Osteoblast (primary cell): ENCODE measurements at places on chromosomes 12 and 14. TPM values are rescaled to one million over a fixed set of nuclear protein-coding genes. Genes with fewer than 3 reads are reported as not detected.

DNA sequence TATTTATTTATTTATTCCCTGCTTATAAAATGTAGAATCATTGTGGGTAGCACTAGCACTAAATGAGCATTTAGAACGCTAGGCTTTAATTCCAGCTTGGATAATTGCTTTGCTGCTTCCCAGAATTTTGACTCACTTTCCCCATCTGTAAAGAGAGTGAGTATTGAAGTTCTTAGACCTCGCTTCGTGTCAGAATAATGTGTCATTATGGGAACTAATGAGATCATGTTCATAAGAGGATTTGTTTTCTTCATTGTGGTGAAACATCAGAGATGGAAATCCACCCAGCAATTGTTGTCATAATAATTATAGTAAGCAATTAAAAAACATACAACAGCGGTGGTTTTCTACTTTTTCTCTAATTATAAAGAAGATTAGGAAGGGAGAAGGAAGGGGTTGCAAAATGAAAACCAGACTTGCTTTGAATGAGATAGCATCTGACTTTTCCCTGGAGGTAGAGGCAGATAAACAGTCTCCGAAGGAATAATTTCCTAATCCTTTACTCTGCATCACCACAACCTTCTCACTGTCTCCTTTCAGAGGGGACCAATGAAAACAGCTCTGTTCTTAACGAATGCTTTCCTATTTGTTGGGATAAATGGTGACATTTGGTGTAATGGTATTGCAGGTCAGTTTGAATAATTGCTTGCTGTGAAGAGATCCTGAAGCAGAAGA is 86.8 kb upstream of the ARHGAP5 start:
- DNase-seq: peak; percentile 22

GRCh38 chr14:63478010-63478409 is 65.2 kb downstream of the PPP2R5E start:
- no peak for DNase-seq

DNA sequence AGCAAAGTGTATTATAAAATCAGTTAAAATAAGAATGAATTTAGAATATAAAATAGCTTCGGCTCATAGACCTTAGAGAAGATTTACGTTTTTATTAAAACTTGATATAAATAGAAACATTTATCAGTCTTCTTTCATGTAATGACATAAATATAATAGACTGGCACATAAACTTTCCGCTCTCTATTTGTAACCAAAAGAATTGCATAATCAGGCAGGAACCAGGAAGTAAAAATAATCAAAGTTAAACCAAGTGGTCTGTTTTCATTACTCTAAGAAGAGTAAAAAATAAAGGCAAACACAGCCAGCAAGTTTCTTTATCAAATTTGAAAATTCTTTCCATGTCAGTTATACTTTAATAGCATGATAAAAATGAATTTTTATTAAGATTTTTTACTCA is 46.3 kb upstream of the ATP2A2 start:
- DNase-seq: peak; percentile 14

DNA sequence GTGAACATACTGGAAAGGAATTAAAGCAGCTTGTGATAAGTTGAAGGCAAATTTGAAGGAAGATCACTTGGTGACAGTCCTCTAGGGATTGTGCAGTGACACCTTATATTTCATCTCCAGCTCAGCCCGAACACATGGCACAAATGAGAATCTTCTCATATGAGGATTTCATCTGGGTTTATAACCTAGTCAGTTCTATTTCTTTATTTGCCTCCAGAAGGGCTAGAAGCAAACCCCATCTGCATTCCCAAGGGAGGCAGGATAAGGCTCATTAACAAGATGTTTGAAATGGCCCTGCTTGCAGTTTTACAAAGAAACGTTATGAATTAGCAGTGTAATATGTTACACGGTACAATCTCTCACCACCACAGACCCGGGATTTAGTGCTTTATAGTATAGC is 90.7 kb upstream of the KRR1 start:
- no peak for DNase-seq

- no peak for DNase-seq
Measured at GRCh38 chr12:82470906-82471512, 112.7 kb downstream of the METTL25 start.

GRCh38 chr12:12562585-12563261 is at the start of gene DUSP16:
Gene DUSP16, minus strand, starts transcription at chr12:12562863. Its CDS starts 41,765 bp downstream, at chr12:12521098.
- peak; percentile 99 for DNase-seq

DNA sequence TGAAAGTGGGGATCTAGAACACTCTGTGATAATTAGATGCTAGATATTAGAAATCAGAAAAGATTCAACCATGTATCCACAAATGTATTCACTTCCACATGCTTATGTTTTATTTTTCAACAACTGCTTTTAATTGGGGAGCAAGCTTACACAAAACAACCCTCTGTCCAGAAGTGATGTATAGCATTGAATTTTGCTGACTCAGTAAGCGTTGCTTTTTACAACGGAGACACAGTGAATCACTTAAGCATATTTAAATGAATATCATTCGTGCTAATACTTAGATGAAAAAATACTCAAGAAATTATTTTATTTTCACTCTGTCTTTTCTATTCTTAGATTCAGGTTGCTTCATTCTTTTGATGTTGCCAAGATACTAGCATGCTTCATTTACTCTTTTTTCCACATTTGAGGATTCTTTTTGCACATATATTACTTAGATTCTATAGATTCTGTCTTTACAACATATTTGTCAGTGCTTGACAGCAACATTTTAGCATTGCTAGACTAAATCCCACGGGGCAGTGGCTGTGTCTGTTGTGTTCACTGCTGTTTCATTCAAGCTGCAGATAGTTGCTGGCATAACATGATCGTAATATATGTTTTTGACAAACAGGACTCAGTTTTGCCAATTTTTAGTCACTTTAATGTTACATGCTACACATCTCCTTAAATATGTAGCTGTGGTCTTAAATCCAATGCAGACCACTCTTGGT is 1714.4 kb upstream of the SEL1L start:
- no peak for DNase-seq

DNA sequence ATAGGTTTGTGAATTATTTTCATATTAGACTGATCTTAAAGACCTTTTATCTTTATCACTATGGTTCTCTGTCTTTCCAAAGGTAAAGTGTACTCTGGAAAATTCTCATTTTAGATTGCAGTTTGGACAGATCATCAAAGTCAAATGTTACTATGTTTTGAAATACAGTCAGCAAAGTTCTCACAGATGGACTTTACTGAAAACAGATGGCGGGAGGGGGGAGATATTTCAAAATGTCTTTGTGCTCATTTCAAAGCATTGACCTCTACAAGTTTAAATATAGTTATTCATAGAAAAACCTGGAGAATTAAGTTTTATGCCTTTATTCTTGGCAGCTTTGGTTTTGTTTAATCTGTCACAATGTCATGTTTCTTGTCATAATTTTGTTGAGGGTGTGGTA is 51.8 kb upstream of the LRTM2 start:
- no peak for DNase-seq

DNA sequence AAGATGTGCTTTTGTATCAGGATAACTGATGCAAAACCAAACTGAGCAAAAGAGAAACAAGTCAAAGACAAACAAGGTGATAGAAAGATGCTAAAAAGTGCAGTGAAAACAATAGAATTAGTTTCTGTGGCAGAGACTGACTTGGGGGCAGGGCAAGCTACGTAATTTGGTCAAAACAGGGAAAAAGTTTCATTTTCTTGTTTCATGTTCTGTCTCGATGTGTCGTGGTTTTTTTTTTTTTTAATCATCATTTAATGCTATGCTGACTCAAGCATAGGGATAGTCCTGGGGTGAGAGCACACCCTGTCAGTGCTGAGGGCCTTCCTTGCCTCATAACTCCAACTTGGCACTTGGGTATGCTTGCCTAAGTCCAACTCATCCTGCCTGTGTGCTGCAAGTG is 144.1 kb upstream of the PTPRQ start:
- no peak for DNase-seq

- DNase-seq: peak; percentile 88
Measured at GRCh38 chr12:50070314-50071060, 13.1 kb downstream of the ASIC1 start.

GRCh38 chr12:101981868-101982267 is 79.9 kb downstream of the WASHC3 start:
- DNase-seq: no peak

DNA sequence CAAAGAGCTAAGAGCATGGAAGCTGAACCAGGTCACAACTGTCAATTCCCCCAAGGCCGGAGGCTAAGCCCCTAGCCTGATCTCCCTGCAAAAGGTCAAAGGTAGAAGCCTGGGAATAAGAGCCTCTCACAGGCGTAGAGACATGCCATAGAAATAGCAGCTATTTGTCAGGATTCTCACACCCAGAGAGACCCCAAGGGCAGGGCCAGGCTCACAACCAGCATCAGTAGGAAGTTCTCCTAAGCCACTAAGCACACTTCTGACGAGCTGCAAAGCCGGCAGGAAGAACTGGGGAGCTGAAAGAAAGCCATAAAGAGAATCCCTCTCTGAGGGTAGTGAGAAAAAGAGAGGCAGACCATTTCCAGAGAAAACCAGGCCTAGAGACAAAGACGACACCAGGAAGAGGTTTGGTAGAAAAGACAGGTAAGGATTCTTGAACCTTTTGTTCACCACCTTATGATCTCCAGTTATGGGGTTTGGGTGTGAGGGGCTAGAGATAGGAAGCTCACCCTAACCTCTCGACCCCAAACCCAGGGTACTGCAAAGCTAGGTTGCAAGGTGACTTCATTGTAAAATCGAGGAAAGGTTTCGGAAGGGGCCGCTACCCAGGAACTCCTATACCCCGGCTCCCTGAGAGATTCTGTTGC is 1.0 kb downstream of the SMARCC2 start:
- DNase-seq: peak; percentile 82

DNA sequence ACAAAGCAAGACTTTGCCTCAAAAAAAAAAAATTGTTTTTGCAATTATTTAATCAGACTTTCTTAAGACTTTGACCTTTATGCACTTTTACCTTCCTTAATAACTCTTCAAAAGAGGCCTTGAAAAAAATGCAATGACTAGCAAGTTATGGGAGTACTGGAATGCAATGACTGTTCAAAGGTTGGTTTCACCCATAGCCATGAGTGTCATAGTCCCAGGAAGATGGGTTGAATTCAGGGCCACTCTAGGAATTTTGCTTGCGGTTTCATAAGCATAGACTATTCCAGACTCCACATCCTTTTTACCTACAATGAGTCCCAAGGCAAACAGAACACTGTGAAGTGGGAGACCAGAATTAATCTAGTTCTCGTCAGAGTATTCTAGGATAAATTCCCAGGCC is 29.4 kb upstream of the DENND5B start:
- peak; percentile 72 for DNase-seq

GRCh38 chr14:50862036-50862570 is 9.8 kb upstream of the ABHD12B start:
- DNase-seq: peak; percentile 41

- DNase-seq: no peak
Measured at GRCh38 chr12:34288963-34289345, 266.7 kb downstream of the ALG10 start.

- peak; percentile 21 for DNase-seq
Measured at GRCh38 chr14:85350667-85351066, 179.3 kb upstream of the FLRT2 start.

GRCh38 chr12:11801643-11802042 is 152.2 kb downstream of the ETV6 start:
- no peak for DNase-seq

GRCh38 chr12:132462788-132463187 is 27.2 kb upstream of the FBRSL1 start:
- DNase-seq: no peak

GRCh38 chr14:69288011-69288771 is 28.2 kb downstream of the GALNT16 start:
- DNase-seq: no peak

DNA sequence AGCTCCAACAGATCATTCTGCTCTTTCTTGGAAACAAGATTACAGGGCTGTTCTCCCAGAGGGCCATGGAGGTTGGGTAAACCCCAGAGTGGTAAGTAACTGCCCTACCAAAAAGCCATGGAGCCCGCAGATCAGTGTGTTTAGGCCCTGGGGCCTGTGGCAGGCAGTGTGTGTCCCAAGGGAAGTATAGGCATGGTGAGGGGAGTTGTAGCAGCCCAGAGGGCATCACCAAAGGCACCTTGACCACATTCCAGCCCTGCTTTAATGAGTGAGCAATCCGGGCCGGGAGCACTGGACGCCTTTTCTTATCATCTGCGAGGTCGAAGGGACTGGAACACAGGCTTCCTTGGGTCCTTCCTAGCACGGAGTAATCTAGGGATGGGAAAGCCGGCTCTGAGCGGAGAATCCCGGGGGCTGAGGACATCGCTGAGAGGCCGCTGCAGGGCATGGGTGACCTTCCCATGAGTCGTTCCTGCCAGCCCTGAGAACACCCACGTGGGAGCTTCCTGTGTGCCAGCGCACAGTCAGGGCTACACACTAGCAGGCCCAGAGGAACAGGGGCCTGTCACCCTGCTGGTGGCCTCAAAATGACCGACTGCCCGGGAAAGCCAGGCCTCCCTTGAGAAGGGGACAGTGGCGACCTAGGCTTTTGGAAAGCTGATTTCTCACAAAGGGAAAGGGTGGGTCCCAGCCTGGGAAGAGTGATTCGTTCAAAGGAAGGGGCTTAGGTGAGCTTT is 91.3 kb downstream of the NINJ2 start:
- DNase-seq: peak; percentile 88

GRCh38 chr12:100738086-100738485 is 56.5 kb upstream of the ANO4 start:
- DNase-seq: no peak

DNA sequence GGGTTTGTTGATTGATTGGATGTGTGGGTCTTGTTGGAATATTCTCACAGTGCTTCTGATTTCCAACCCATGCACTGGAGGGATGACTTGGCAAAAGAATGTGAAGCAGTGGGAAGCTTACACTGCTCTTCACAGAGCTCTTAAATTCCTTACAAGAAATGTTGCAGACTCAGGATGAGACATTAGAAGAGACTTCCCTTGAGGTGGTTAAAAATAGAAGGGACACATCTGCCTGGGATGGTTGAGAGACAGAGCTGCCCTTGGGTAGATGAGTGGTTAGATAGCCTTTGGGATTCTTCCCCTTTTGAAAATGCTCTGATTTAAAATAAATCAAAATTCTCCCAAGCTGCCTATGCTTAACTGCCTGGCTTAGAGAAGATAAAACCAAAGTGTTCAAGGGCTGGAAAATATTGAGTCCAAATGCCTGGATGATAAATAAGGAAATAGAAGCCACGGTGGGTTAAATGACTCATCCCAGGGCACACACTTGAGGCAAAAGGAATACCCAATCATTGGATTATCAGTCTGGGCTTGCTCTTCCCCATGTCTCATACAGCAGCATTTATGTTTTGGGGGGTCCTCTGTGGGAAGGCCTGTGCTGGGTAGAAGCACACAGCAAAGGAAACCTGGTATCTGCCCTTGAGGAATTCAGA is 264.3 kb downstream of the AKAP6 start:
- DNase-seq: peak; percentile 81

DNA sequence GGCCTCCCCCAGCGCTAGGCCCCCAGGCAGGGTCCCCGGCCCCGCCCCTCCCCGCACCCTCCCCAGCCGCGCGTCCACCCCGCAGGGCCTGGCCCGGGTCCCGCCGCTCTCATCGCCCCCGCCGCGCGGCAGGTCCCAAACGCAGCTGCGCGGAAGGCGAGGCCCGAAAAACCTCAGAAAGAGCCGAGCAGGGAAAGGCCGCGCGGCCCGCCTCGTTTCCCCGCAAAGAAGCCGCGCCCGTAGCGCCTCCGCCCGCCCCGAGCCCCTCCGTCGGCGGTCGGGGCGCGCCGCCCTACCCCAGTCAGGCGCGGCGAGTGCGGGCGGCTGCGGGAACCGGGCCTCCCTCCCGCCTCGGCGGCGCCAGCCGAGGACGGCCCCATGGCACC is 324 bp downstream of the POLE start:
- peak; percentile 91 for DNase-seq

Gene ALG10
- 6.9 and 9.7 TPM in 2 replicates for total RNA-seq

Gene RFX4
- total RNA-seq: not detected in 2 replicates

Gene ZFP36L1
- 46.7 and 47.1 TPM in 2 replicates for total RNA-seq

Gene BEGAIN
- total RNA-seq: 1.1 TPM in 1 of 2 replicates, not detected in the other

Gene DCN
- total RNA-seq: 1,107 and 1,400 TPM in 2 replicates

Gene RNASE3
- not detected in 2 replicates for total RNA-seq

Gene AMN
- total RNA-seq: under 0.01 and 0.29 TPM in 2 replicates

Gene RPL10L
- not detected in 2 replicates for total RNA-seq
